Aorta (tissue), 5 donors: ENCODE measurements at places on chromosomes 12 and 14.

DNA sequence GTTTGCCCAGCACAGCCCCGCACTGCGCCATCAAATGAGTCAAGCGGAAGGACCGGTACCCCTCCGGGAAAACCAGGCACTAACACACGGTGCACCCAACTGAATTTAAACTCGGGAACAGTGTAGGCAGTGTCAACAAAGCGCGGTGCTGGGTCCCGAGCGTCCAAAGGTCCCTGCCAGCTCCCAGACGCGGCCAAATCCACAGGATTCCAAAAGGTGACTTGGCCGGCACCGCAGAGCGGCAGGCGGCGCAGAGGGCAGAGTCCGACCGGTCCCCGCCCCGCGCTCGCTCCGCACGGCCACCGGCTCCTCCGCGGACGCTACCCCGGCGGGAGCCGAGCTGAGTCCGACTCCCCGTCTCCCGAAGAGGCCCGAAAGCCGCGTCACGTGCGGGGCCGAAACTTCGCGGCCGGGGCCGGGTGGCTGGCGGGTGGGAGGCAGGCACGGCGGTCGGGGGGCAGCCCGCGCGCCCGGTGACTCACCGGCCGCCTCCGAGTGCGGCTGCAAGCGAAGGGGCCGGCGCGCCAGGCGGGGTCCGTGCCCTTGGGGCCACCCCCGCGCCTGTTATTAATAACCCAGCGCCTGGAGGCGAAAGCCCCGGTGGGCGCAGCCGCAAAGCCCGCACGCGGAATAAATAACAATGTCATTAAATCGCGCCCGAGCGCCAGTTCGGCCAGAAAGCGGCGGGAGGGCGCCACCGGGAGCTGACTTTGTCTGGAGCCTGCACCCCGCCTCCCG, 863 bp downstream of the DENND5B start:
- DNase-seq = peak; percentile 93
- H3K4me1 ChIP-seq = no peaks in the 10 kb centered on the region
- no peaks in the 10 kb centered on the region for H3K27me3 ChIP-seq

DNA sequence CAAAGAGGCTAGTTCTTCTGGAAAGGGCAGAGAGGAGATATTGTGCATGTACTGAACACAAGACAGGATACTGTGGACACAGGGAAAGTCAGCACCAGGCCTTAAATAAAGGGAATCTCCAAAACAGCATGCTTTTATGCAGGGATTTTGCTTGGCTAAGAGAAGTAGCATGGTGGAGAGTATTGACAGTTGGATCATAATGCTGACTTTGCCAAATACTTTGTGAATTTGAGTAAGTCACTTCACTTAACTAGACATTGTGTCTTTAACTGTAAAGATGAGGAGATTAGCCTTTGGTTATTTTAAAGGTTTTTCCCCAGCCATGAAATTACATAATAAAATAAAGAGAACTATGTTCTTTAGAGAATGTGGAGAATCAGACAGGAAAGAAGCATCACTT, 24.5 kb downstream of the GALNT8 start:
- DNase-seq = no peak
- H3K36me3 ChIP-seq = no peaks in the 10 kb centered on the region
- H3K4me3 ChIP-seq = no peak overlapping the region
- no peak overlapping the region for H3K27ac ChIP-seq

GRCh38 chr14:82251494-82251893, 717.8 kb upstream of the SEL1L start:
- H3K27ac ChIP-seq = no peak overlapping the region
- DNase-seq = no peak
- H3K4me3 ChIP-seq = no peak overlapping the region

GRCh38 chr14:88323086-88323522, at the start of gene KCNK10:
TSS of gene KCNK10 (minus strand) at chr14:88323269. CDS start at chr14:88322798, 471 bp downstream.
- H3K4me1 ChIP-seq = no peaks in the 10 kb centered on the region
- no peak for DNase-seq
- no peak within 1 kb of the TSS for H3K4me3 ChIP-seq
- no peaks in the 10 kb centered on the region for H3K36me3 ChIP-seq

GRCh38 chr12:12689647-12690300, 6.2 kb downstream of the GPR19 start:
- H3K4me1 ChIP-seq = no peaks in the 10 kb centered on the region
- no peak overlapping the region for H3K4me3 ChIP-seq
- no peak for DNase-seq
- H3K27ac ChIP-seq = no peak overlapping the region
- H3K36me3 ChIP-seq = no peaks in the 10 kb centered on the region
- no peaks in the 10 kb centered on the region for H3K27me3 ChIP-seq

GRCh38 chr14:103239751-103240150, 94.3 kb upstream of the EIF5 start:
- H3K4me3 ChIP-seq = no peak overlapping the region
- H3K27me3 ChIP-seq = no peaks in the 10 kb centered on the region
- H3K36me3 ChIP-seq = no peaks in the 10 kb centered on the region
- DNase-seq = no peak
- no peak overlapping the region for H3K27ac ChIP-seq
